ENCODE measurements at places on chromosomes 6 and 20. TPM values are rescaled to one million over a fixed set of nuclear protein-coding genes. Genes with fewer than 3 reads are reported as not detected.

GRCh38 chr6:70162972-70163371, 139.9 kb downstream of the COL9A1 start:
- DNase-seq = no peak

GRCh38 chr6:79232696-79233462, 1.6 kb downstream of the HMGN3 start:
- no peak for DNase-seq

Gene SYTL3
- total RNA-seq = 1.3 TPM

DNA sequence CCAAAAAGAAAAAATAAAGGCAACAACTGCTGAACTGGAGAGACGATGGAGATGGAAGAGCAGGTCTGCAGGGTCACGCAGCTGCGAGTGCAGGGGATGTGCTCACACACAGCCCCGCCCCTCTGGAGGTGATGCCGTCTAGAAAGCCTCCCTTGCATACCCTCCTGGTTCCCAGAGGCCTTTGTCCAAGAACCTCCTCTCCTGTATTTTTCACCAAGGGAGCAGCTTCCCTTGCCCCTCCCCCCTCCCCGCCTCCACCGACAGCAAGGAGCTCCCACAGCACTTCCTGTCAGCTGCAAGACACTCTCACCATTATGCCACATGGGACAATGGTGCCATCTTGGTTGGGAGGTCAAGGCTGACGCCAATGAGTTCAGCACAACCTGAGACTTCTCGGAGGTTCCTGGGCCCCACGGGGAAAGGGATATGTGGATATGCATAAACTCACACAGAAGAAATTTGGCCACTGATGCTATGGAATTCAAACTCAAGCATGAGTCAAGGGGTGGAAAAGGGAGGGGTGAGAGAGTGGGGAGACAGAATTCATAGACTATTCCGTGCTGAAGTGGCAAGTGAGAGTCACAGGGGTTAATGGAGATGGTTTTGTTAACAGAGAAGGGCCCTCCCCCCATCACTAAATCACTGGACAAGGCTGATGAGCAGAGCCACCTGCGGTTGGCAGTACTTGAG, 132.9 kb downstream of the SCML4 start:
- peak; percentile 56 for DNase-seq

DNA sequence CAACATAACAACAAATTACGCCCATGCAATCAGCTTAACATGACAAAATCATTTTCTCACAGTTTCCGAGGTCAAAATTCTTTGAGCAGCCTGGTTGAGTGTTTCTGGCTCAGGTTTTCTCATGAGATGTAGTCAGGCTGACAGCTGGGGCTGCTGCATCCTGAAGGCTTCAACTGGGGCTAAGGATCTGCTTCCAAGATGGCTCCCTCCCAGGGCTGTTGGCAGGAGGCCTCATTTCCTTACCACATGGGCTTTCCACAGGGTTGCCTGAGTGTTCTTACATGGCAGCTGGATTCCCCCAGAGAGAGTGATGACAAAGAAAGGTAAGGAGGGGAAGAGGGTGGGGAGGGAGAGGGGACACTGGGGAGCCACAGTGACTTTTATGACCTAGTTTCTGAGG, 63.1 kb upstream of the NNAT start:
- no peak for DNase-seq

DNA sequence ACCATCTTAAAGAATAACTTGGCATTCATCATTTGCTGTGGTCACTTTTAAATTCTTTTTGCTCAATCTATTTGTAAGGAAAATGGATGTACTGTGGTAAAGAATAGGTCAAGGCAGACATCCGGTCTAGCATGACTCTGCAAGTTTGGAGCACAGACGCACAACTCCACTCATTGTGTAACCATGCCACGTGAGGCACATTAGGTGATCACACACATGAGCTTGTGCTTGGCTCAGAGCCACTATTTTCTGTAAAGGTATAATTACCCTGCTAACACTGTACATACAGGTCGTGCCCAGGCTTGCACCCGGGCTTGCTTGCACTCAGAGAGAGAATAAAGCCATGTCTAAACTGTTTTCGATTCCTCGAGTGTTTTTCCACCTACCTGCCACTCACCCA, 1289.1 kb upstream of the ADGRB3 start:
- DNase-seq = no peak

- DNase-seq = no peak
Measured at GRCh38 chr6:135703621-135704020, 147.9 kb upstream of the PDE7B start.

- DNase-seq = peak; percentile 54
Measured at GRCh38 chr6:154404791-154405400, 48.3 kb upstream of the IPCEF1 start.

GRCh38 chr20:50610212-50610718, 81.1 kb downstream of the RIPOR3 start:
- DNase-seq = no peak

- DNase-seq = no peak
Measured at GRCh38 chr6:151103266-151103665, 136.5 kb upstream of the AKAP12 start.

- DNase-seq = no peak
Measured at GRCh38 chr20:20666359-20666758, 46.1 kb downstream of the RALGAPA2 start.

DNA sequence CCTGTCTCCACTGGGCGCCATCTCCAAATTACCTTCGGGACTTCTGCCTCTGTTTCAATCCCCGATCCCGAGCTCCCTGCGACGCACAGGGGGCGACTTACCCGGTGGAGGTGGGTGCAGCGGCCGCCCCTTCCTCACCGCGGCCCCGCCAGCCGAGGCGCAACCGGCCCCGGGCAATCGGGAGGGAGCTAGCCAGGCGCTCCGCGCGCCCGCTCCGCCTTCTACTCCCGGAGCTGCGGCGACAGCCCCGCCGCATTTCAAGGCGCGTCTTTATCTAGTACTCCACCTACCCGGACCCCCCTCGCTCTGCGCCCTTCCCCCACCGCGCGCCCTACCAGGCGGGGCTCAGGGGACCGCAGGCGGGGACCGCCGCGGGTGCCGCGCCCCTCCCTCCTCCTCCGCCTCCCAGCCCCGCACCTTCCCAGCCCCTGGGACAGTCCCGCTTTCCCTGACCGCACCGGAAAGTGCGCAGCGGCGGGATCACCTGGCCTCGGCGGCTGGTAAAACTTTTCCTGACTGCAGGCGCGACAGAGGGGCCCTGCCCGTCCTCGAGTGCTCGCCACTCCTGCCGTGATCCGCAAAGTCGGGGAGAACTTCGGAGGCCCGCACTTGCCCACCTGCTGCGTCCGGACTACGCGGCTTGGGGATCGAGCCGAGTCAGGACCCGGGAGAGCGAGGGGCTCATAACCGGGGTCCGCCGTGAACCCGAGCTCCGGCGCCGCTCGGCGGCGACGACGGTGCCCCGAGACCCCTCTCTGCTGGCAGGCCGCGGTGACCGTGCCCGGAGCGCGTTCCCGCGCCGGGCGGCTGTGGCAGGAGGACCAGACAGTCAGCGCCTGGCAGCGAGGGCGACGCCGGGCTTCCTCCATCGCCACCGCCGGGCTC, 8.0 kb upstream of the NKX2-2 start:
- DNase-seq = no peak

GRCh38 chr6:164887660-164888059, 421.7 kb downstream of the C6orf118 start:
- no peak for DNase-seq

GRCh38 chr20:44010162-44010704, 95.6 kb downstream of the TOX2 start:
- no peak for DNase-seq

Gene POLR3F
- 11.6 TPM for total RNA-seq

GRCh38 chr6:105874835-105875626, 211.1 kb upstream of the PRDM1 start:
- DNase-seq = no peak

- DNase-seq = no peak
Measured at GRCh38 chr6:21556968-21557721, 36.4 kb upstream of the SOX4 start.

Gene CRISP1
- not detected for total RNA-seq

DNA sequence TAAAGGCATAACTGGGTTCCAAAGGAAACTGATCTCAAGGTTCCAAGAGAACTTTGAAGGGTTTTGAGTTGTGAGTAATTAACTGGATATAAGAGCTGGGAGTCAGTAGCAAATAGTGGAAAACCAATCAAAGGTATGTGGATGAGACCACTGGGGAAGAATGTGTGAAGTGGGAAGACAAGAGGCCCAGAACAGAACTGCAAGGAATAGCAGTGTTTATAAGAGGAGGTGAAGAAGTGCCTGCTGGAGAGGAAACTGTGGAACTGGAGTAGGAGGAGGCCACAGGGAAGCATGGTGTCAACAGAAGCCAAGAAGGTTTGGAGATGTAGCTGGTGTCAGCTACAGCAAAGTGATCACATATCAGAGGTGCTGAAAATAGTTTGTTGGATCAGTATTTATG, 18.7 kb upstream of the HDAC2 start:
- no peak for DNase-seq

DNA sequence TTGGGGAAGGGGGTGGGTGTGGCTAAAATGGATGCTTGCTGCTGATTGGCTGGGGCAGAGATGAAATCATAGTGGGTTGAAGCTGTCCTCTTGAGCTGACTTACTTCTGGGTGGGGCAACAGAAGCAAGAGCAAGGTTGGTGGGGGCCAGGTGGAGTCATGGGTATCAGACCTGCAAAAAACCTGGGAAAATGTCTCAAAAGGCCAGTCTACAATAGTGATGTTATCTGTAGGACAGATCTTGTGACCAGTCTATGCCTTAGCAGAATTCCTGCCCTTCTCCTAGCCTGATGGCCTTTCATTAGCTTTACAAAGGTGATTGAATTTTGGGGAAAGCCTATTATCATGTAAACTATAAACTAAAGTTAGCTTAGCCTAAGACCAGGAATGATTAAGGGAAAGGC, 945.7 kb downstream of the KIF16B start:
- DNase-seq = no peak

Gene KIF25
- total RNA-seq = under 0.01 TPM

GRCh38 chr6:129946439-129947140, 71.8 kb upstream of the L3MBTL3 start:
- DNase-seq = no peak

Gene IL17F
- total RNA-seq = under 0.01 TPM

- no peak for DNase-seq
Measured at GRCh38 chr6:42230345-42231321, 13.0 kb upstream of the MRPS10 start.

- DNase-seq = peak; percentile 34
Measured at GRCh38 chr6:75735491-75736186, 13.4 kb upstream of the MYO6 start.

Gene AVP
- not detected for total RNA-seq

- peak; percentile 78 for DNase-seq
Measured at GRCh38 chr6:163814494-163815364, 400.2 kb downstream of the QKI start.

DNA sequence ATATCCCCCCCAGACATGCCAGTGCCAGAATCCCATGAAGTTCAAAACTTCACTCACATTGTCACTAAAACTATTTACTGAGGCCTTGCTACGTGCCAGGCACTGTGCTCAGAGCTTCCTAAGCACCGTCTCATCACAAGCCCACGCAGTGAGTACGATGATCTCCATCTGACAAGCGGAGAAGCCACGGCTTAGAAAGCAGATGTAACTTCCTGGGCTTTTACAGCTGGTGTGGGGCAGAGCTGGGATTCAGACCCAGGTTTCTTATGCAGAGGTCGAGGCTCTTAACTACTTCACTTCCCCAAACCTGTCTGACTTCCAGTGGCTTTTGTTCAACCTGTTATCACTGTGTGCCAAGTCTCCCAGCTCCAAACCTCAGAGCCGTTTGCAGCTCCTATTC, 8.3 kb downstream of the MDGA1 start:
- DNase-seq = no peak

DNA sequence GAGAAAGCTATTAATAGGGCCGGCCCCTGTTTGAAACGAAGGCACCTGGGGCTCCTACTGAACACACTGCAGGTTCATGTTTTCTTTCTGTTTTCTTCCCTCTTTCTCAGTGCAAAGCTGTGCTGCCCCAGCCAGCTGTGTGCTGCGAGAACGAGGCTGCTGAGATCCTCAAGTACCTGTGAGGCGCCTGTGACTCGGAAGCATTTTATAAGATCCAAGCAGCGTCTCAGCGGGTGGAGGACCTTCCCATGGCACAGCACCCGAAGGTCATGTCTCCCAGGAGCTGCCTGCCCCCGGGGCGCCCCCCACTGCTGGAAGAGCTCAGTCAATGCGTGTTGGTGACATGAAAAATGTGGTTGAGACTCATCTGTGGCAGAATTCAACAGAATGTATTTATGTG, 66.3 kb downstream of the SMOC2 start:
- DNase-seq = no peak

- DNase-seq = peak; percentile 20
Measured at GRCh38 chr6:7587631-7588100, 2.3 kb upstream of the SNRNP48 start.

GRCh38 chr6:5205035-5205507, 55.7 kb downstream of the LYRM4 start:
- no peak for DNase-seq

Gene XKR7
- total RNA-seq = not detected

Gene RPRD1B
- total RNA-seq = 36.3 TPM

DNA sequence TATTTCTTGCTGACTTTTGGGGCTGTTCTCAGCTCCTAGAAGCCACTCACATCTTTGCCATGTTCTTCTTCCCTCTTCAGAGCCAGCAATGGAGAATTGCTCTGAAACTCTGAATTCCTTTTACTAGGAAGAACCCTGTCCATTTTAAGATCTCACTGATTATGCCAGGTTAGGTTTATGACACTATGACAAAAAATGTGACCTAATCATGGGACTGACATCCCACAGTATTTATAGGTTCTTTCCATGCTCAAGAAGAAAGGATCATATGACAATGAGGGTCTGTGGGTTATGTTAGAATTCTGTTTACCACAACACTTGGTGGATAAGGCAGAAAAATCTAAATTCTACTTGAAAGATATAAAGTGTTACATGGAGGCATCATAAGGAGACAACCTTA, 263.3 kb upstream of the CITED2 start:
- no peak for DNase-seq

- DNase-seq = no peak
Measured at GRCh38 chr6:122614303-122614702, 4.1 kb downstream of the PKIB start.

Gene ZC2HC1B
- total RNA-seq = not detected

GRCh38 chr20:63698739-63699465, 2.5 kb downstream of the TNFRSF6B start:
- DNase-seq = peak; percentile 91
